ENCODE measurements at places on chromosomes 1 and 21.

- no peak for DNase-seq
Measured at GRCh38 chr1:47415728-47416318, at the start of gene FOXE3. Gene FOXE3 (plus strand): TSS chr1:47416285. CDS start chr1:47416316, 31 bp downstream.

GRCh38 chr1:152996633-152997400, 4.7 kb upstream of the SPRR3 start:
- no peak for DNase-seq

GRCh38 chr1:15248216-15248615, 1.2 kb downstream of the FHAD1 start:
- DNase-seq: no peak

GRCh38 chr1:41286992-41287391, 44.9 kb upstream of the SCMH1 start:
- no peak for DNase-seq

DNA sequence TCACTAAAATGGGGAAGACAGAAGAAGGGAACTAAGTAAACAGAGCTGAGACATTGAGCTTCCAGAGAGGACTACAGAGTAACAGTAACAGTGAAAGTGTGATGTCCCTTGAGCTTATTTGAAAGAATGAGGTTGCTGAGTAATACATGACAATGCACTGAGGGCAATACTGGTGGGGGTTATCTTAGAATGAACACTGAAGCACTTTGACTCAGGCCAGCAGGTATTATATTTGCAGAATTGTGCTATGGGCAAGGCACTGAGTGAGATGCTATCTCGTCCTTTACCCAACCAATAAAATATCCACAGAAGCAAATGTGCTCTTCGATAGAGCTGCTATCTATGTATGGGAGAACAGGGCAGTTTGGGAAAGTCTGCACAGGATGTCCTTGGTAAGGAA, 133.2 kb downstream of the DISP1 start:
- DNase-seq: no peak

DNA sequence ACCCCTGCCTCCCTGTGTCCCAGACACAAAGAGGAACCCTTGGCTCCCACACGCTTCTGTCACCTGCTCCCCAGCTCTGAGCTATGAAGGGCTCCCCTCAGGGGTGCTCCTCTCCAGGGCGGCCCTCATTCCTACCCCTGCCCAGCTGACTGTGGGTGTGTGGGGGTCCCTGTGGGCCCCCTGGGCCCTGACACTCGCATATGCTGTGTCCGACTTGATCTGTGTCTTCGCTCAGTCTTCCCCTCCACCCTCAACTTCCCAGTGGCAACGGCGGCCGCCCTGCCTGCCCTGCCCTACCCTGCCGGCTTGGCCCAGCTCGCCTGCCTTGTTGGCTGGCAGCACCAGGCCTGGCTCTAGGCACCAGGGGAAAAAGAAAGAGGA, 1.2 kb downstream of the KCNQ4 start:
- no peak for DNase-seq

DNA sequence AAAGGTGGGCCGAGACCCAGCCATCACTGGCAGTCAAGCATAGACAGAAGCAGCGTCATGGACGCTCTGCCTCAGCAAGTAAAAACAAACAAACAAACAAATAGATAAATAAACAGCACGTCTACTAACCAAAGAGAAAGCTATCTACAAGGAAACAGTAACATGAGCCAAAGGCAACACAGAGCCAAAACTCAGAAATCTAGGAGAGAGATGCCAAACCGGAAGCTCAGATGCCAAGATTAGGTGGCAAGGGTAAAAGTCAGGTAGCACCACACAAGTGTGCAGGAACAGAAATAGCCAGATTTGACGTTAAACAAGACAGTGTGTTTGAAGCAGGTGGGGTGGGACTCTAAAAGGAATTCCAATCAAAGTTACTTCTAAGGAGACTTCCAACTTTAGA, 448.3 kb upstream of the NFIA start:
- DNase-seq: no peak

DNA sequence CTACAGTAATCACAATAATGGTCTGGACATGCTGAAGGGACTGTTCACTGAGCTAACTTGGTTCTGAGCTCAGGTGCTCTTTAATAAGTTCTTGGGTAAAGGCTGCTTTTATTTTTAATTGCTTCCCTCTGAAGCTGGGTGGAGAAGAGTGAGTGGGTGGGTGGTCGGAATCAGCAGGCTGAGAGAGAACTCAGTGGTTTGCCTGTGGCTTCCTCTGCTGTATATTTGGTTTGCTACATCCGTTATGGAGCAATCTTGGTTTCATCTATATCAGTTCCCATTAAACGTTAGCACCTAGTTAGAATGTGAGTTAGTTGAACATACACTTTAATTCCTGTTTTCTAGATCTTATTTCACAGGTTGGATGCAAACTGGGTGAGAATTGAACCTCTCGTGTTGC, 23.3 kb downstream of the CNIH4 start:
- DNase-seq: no peak

DNA sequence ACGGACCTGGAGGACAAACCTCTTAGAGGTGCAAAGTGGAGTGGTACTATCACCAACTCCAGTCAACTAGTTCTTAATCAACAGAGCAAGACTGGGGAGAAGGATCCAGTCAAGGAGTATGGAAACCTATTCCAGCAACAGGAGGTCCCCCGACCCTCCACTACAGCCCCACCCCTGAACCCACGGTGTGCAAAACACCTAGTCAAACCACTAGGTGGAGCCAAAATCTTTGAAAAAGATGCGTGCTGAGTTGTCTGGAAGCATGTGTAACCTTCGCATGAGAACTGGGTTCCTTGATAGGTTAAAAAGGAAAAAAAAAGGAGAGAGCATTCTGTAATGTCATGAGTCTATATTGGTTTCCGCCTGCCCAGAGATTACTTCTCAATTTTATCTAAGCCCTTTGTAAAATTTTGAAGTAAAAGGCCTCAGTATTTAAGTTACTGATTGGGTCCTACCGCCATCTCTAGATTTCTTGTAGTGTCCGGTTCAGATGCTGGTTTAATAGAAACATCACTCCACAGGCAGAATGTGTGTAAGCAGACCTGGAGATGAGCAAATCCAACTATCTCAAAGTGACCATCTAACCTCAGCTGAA, 81.9 kb upstream of the HAO2 start:
- peak; percentile 84 for DNase-seq

GRCh38 chr21:33279330-33279820, 13.2 kb downstream of the IL10RB start:
- DNase-seq: no peak

- DNase-seq: no peak
Measured at GRCh38 chr1:158806916-158807536, 24.1 kb upstream of the MNDA start.

DNA sequence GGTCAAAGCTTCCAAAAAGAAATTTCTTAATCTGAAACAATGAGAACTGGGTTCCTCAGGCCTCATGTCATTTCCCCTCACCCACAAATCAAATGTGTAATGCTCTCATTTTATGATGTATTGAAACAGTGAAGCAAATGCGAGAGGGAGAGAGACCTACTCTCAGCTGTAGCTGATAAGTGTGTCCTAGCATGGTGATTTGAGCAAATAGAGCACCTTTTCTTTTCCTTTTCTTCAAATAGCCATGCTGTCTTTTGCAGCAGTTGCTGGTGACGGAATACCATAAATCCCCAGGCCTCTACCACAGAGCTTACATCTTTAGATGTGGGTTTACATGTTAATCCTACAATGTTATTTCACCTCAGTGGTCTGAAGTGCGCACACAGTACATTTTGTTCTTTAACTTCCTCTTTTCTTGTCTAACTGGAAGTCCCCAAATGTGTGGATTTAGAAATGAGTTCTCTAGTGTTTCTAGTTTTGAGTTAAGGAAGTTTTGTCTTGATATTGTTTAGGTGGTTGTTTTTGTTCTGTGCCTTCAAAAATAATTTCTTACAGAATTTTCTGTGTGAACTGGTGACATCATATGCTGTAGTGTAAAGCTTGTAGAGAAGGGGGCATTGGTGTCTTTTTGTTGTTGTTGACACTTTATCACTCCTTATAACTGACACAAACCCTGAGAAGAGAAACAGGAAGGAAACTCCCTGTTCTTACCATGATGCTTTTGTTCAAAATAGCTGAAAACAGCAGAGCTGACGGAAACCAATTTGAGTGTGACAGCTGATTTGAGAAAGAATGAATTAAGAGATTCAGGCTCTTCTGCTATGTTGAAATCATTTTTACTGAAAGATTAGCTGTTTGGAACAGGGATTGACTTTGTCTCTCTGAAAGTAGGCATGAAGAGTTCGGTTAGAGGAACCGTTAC, 12.2 kb downstream of the SMAP2 start:
- no peak for DNase-seq

- DNase-seq: no peak
Measured at GRCh38 chr1:35555601-35556477, 1.4 kb downstream of the KIAA0319L start.

GRCh38 chr1:68542586-68542985, 45.7 kb upstream of the DEPDC1 start:
- DNase-seq: no peak

DNA sequence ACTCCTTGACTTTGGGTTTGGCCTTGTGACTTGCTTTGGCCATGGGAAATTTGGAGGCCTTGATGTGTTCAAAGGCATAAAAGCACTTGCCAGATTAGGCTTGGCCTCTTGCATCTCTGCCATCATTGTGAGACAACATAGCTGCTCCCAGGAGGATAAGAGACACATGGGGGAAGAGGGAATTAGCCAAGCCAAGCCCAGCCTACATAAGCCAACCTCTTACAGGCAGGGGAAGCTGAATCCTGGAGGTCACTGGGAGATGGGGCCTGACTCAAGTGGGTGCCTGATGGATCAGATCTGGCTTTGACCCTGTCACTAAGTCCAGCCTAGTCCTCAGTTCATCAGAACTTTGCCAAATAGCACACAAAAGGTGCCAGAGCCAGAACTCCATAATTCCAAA, 37.6 kb upstream of the HMGB4 start:
- DNase-seq: peak; percentile 3

GRCh38 chr1:170530972-170531757, 801 bp upstream of the GORAB start:
- DNase-seq: no peak

DNA sequence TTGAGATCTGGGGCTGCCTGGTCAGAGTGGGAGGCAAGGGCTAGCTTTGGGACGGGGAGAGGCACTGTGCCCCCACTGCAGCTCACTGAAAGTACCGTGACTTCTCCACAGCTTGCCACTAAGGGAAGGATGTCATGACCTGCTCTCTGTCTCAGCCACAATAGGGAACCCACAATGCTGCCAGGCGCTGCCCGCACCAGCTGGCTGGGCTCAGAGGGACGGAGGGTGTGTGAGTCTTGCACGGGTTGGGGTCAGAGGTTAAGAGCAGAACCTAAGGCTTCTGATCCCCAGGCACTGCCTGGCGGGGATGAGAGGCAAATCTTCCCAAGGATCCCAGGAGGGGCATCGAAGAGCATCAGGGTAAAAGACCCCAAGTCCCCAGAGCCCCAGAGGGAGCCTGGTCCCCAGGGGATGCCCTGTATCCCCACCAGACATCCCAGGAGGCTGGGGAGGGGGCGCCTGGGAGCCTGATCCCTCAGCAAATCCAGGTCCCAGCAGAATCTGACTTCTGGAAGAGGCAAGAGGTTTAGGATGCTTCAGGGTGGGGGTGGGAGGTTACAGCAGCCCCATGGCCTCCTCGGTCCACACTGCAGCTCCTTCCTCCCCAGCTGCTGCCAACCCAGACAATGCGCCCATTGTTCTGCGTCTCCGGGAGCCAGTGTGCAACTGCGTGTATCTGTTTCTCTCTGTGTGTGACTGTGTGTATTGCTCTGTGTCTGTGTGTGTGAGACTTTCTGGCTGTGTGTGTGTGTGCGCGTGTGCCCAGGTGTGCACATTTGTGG, 2.0 kb upstream of the MARCKSL1 start:
- DNase-seq: no peak

- no peak for DNase-seq
Measured at GRCh38 chr1:20695515-20695914, 22.3 kb downstream of the KIF17 start.

GRCh38 chr1:217253985-217254384, 376.9 kb downstream of the GPATCH2 start:
- DNase-seq: no peak

DNA sequence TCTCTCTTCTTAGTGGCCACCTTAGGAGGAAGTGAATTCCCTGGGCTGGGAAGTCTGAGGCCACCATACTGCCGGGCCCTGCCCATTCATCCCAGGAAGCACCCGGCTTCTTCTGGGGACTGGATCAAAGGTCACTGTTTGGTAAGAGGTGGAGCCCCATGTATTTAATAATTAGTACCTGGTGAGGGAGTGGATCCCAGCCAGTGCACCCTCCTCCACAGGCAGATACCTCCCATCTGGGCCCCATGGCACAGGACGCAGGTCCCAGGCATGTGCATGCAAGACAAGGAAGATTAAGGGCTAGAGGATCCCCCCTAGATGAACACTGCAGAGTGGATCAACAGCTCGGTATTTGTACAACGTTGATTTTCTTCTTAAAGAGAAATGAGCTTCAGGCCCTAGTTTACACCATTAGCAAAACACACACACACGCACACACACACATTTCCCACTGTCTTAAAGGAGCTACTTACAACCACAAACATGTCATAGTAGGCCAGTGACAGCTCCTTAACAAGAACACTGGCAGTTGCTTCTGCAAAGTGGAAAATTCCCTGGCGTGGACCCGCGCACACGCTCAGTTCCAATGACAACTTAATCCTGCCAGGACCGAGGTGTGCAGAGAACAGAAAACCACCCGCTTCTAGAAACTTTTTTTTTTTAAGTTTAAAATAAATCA, 90.7 kb downstream of the MRPL37 start:
- DNase-seq: no peak

GRCh38 chr21:31088474-31088751, 50.1 kb upstream of the KRTAP19-8 start:
- DNase-seq: no peak

DNA sequence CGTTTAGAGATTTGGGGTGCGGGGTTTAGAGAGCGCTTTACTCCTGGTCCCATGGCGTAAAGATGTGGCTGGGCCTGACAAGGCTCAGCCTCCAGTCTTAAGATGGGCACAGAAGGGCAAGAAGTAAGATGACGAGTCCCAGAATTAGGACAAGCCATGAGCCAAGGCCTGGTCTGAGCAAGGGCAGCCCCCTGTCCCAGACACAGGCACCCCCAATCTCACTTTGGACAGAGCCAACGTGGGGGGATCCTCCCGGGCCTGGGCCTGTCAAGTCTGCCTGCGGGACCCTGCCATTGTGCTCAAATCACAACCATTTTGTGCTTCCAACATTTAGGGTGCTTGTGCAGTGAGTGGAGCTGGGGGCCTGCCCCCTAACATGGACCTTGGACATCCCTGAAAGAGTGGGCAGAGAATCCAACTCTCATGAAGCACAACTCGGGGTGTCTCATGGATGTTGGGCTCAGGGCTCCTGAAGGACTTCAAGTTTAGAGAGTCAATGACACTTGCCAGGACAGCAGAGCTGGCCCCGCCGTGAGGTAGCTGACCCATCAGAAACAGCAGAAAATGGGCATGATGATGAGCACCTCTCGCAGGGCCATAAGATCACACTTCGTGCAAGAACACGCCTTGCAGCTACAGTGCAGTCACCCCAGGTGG, 52.6 kb downstream of the KIF21B start:
- DNase-seq: no peak

DNA sequence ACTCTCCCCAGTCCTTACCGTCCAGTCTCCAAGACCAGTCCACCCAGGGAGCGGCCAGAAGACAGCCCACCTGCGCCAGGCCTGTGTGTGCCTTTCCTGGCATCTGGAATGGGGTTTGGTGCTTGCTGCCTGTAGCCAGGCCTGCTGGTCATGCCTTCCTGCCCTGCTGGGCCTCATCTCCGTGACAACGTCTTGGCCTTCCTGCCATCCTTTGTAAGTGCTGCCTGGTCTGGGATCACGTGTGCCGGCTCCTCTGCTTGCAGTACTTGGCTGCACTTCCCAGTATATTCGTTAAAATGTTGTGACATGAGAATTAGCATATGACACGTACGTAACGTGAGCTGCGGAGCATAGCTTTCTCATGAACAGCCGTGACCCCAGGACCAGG, 145.3 kb upstream of the COL6A1 start:
- DNase-seq: peak; percentile 42
